Urothelium cell line (cell line): ENCODE measurements at places on chromosomes 11 and 22.

DNA sequence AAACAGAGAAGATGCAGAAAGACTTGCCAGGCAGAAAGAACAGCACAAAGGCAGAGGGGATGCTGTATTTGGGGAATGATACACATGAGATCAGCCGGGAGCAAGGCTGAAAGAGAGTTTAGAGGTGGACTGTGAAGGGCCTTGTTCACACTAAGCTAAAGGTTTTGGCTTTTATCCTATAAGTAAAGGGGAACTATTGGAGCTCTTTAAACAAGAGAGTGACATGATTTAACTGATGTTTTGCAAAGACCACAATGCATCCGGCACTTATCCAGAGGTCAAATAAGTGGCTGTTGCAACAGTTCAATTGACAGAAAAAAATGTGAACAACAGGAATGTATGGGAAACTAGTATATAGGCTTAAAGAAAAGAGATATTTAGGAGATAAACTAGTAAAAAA, 64.7 kb upstream of the RRAS2 start:
- no peak for DNase-seq

DNA sequence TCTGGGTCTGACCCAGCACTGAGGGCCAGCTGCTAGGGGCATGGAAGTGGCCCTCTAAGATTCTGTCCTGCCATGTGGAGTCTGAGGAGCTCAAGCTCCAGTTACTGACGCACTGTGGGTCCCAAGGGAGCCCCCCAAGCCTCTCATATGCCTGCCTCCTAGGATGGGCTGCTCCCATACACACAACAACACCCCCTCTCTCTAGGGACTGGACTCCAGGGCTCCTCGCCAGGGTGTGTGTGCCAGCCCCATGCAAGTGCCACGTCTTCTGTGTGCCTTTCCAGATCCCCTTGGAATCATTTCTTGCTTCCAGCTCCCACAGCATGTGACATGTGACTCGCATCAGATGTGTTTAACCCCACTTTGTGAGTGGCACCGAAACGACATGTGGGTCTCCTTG, 234.5 kb downstream of the CEP164 start:
- DNase-seq, result no peak

DNA sequence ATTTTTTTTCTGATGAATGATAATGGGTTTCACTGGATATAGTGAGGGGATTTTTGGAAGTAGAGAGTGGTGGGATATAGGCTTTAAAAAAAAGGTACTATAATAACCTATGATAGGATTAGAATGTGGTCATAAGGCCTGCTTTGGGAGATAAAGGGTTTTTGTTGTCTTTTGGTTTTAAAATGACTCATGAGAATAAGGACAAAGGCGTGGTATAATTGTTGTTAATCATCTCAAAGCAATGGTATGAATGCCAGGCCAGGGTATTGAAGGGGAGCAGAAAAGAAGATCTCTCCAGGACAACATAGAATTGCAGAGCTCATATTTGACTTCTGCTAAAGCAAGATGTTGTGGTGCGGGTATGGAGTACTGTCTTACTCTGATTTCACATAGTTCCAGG, 579.4 kb downstream of the JRKL start:
- DNase-seq, result peak; percentile 30

DNA sequence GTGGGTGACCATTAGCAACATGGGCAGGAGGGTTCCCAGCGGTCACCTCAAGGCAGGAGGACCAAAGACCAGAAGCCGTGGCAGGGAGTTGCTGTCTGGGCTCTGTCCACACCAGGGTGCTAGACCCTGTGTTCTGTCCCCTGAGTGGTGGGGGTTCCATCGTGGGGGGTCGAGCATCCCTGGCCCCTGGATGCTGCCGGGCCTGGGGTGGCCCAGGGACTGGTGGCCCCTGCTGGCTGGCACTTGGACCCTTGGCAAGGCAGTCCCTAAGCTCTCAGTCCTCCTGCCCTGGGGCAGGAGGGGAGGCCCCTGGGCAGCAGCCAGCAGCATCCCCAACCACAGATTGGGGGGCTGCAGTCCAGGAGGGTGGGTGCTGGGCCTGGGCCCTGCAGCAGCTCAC, 13.4 kb upstream of the ARHGAP8 start:
- DNase-seq, result no peak

DNA sequence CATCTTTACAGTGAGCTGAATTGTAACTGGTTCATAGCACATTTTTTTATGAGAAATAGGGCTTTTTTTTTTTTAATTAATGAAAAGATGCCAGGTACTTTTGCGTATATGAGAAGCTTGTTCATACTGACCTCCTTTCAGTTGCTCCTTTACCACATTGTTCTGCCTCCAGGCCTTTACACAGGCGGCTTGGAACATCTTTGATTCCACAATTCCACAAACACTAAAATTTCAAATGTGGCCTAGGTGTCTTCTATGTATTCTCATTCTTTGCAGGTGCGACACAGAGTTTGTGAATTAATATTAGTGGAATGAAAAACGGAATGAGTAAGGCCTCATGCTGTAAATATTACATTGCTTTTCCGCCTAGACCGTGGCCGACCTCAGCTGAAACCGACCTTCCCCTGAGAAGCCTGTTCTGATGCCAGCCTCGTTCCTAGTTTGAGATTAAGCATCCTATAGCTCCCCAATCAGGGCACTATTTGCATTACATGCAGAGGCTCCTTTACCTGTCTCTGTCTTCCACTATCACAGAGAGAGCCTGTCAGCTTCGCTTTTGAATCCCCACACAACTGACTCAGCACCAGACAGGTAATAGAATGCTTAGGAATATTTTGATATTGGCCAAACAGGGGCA, 125.8 kb downstream of the LDLRAD3 start:
- no peak for DNase-seq

GRCh38 chr11:15500643-15501042, 385.9 kb downstream of the INSC start:
- DNase-seq, result no peak

- DNase-seq, result no peak
Observed at GRCh38 chr22:45775569-45776312, 104.1 kb downstream of the ATXN10 start.

- DNase-seq, result no peak
Observed at GRCh38 chr11:64620381-64620971, 29.5 kb downstream of the SLC22A12 start.

DNA sequence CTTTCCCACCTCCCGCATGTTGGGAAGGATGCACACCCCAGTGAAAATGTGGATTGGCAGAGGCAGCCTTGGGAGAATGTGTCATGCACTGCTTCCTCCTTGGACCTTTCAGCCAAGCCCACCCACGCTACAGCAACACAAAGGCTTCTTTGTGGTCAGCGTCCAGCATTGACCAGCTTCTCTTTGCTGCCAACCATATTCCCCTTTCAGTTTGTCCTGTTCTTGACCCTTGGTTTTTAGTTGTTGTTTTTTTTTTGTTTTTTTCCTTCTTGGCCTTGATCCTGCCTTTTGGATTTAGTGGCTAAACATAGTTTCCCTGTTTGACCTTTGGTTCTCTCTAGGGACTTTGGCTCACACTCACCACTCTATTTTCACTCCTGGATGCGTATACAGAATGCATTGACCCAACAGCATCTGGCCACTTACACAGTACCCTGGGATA, 573.6 kb downstream of the INSC start:
- DNase-seq, result peak; percentile 53

DNA sequence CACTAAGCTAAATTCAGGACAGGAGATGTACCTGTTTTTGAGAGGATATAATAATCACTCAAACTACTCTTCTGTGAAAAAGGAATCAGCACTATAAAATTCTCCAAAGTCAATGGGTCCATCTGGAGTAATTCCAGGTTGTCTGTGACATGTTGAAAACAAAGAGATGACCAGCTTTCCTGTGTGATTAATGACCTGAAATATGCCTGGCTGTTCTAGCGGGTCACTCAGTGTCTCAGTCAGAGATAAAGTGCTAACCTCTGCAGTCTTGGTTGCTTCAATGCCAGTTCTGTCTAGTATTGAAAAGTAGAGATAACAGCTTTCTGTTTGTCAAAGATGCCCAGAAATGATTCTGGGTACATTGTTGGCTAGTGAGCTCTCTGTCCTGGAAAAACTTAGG, 722.6 kb upstream of the TENM4 start:
- no peak for DNase-seq

- DNase-seq, result no peak
Observed at GRCh38 chr22:45564349-45565030, 61.8 kb downstream of the FBLN1 start.

DNA sequence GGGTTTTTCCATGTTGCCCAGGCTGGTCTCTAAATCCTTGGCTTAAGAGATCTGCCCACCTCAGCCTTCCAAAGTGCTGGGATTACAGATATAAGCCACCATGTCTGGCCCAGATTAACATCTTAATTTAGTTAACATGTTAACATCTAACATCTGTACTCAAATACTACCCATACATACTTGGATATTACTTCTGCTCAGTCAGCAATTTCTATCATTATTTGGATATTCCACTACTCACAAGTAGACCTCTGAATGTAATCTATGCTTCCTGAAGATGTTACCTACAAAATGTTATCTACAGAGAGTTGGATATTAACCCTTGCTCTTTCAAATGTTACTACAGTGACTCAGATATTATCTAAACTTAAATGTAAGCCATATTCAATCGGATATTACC, 4.0 kb downstream of the CCKBR start:
- DNase-seq, result no peak
